ENCODE measurements at places on chromosomes 1 and 21. TPM values are rescaled to one million over a fixed set of nuclear protein-coding genes. Genes with fewer than 3 reads are reported as not detected.

Gene CCSAP
- 2.5 TPM for total RNA-seq

Gene PRAMEF1
- not detected for total RNA-seq

Gene CD55
- 69.5 TPM for total RNA-seq

Gene GJA5
- 13.1 TPM for total RNA-seq

Measured in heart right ventricle (tissue), 16 donors.